Inflammatory macrophage treated with lipopolysaccharide for 1 hour (primary cell): ENCODE measurements at places on chromosomes 5 and 9.

GRCh38 chr5:175897285-175897684, 25.9 kb downstream of the CPLX2 start:
- no peak for DNase-seq

DNA sequence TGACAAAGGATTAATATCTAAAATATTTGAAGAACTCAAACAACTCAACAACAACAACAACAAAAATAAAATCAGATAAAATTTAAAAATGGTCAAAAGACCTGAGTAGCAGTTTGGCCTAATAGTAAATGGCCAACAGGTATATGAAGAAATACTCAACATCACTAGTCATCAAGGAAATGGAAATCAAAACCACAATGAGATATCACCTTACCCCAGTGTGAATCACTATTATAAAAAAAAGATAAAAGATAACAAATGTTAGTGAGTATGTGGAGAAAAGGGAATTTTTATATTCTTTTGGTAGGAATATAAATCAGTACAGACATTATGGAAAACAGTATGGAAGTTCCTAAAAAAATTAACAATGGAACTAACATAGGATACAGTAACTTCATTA, 247.9 kb upstream of the TRPC7 start:
- DNase-seq, result no peak

DNA sequence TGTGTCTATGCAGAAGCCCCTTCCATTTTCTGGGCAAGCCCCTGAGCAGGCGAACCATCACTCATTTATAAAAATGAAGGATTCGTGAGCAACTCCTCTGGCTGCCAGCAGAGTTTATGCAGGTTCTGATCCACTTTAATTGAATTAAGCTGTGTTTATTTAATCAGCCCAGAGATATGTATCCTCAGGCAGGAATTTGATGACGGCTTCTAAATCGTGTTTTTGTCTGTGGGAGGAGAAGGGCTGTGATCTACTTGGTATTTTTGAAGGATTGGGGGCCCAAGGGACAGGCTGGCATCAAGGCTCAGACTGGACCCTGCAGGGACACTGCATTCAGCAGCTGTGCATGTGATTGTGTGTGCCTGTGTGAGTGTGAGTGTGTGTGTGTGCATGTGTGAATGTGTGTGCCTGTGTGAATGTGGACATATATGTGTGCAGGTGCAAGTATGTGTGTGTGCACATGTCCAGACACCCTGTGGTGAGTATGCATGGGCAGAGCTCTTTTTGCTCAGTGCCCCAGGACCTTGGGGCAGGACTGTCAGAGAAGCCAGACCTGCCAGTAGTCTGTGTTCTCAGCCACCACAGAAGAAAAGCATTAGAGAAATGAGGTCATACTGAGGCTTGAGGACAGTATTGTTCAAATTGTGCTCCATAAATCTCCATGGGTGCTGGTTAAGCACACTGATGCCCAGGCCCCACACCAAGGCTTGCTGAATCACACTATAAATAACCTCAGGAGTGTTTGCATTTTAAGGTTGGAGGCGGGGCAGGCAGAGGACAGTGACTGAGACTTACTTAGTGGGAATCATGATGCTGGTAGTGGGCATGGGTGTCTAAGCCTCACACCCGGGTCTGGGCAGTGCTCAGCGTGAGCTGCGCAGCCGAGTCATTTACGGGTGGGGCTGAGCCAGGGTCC, 164.0 kb downstream of the CARTPT start:
- DNase-seq, result no peak

GRCh38 chr9:116369706-116370105, 216.1 kb downstream of the PAPPA start:
- no peak for DNase-seq

DNA sequence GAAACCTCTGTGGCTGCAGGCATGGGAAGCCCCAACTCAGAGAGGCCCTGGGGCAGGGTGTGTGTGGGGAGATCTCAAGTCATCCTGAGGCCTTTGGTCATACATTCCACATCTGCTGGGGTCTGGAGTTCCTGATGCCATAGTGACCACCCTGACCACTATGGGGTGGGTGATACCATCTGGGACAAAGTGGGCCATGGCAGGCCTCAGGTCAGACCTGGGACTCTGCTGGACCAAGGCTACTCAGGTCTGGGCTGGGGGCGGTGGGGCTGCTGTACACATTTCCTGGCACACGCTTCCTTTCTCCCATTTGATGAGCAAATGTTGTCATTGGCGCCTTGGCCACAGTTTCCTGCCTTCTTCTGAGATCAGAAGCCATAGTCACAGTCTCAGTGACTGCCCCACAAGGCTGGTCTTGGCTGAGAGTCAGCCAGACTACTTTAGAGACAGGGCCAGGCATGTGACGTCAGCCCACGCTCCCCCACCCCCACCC, 15.1 kb upstream of the ACSL6 start:
- DNase-seq, result no peak

DNA sequence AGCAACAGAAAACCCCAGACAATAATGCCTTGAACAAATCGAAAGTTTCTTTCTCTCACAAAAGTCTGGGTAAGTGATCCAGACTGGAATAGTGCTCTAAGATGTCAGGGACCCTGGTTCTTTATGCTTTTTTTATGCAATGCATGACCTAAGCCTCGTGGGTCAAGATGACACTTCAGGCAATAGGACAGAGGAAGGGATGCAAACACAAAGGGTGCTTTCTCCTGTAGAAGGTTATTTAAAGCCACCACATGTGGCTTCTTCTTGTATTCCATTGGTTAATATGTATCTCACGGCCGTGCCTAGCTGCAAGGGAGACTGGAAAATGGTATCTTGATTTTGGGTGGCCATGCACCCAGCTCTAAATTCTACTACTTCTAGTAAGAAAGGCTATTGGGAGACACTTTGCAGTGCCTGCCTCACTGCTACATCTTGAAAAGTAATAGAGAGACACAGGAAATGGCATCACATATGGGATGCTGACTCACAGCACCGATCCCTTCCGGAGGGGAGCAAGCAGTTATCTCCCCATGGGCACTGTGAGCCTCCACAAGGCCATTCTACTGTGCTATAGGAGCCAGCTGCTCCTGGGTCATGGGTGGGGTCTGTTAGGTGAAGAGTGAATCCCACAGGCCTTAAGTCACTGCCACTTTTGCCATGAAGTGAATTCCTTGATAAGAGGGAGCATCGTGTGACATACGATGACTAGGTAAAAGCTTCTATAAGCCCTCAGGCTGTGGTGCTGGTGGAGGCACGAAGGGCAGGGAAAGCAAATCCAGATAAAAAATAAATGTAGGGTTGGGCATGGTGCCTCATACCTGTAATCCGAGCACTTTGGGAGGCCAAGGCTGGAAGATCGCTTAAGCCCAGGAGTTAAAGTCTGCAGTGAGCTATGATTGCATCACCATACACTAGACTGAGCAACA, 32.5 kb upstream of the RAB14 start:
- DNase-seq, result peak; percentile 50

DNA sequence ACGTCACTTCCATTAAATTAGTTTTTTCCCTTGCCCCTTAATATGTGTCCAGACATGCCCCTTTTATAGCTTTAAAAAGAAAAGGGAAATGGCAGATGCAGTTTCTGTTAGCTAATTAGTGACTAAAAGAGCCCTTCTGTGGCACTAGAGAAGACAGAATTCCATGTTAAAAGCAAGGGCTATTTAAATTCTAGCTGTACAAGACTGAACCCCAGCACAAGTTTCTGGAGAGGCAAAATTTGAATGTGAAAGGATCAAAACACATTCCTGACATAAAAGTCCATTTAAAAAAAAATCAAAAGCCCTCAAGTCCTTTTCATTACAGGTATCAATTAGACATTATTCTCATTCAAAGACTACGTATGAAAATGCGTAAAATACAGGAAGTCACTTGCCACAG, 78.7 kb downstream of the HAPLN1 start:
- no peak for DNase-seq
